Adipose tissue (tissue), 3 donors: ENCODE measurements at places on chromosomes 11 and 22. TPM values are rescaled to one million over a fixed set of nuclear protein-coding genes. Genes with fewer than 3 reads are reported as not detected.

Gene UBE4A
- polyA plus RNA-seq: 14.7 TPM

Gene MMP27
- not detected for polyA plus RNA-seq

Gene TTLL12
- polyA plus RNA-seq: 20.1 TPM

Gene FAM83F
- polyA plus RNA-seq: 8.4 TPM

Gene FXYD6
- 132 TPM for polyA plus RNA-seq

Gene KIAA1671
- polyA plus RNA-seq: 5.5 TPM

Gene SERPIND1
- polyA plus RNA-seq: 0.24 TPM

Gene HDAC10
- polyA plus RNA-seq: 24.0 TPM

Gene DRD4
- polyA plus RNA-seq: 0.18 TPM

Gene SPDYC
- polyA plus RNA-seq: not detected
